Stimulated activated CD4-positive, alpha-beta T cell treated with anti-CD3 and anti-CD28 coated beads, Interleukin-1b, Interleukin-23, amount 100 ng/mL, for 24 hours (primary cell): ENCODE measurements at places on chromosomes 7 and 10.

DNA sequence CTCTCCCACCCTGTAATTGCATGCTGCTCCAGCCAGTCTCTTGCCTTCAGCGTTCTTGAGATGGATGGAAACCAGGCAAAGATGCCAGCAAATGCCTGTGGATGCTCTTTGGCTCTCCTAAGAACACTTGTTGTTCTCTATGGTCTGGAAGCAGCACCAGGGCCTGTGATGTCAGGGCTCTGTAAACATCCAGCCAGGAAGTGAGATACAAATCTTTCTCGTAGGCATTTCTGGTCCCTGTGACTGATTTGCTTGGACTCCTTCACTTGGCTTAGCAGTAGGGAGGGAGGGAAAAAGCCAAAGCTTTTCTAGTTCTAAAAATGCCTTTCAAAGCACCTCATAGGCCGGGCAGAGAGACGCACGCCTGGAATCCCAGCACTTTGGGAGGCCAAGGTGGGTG is 201.3 kb downstream of the REEP3 start:
- no peak for DNase-seq

DNA sequence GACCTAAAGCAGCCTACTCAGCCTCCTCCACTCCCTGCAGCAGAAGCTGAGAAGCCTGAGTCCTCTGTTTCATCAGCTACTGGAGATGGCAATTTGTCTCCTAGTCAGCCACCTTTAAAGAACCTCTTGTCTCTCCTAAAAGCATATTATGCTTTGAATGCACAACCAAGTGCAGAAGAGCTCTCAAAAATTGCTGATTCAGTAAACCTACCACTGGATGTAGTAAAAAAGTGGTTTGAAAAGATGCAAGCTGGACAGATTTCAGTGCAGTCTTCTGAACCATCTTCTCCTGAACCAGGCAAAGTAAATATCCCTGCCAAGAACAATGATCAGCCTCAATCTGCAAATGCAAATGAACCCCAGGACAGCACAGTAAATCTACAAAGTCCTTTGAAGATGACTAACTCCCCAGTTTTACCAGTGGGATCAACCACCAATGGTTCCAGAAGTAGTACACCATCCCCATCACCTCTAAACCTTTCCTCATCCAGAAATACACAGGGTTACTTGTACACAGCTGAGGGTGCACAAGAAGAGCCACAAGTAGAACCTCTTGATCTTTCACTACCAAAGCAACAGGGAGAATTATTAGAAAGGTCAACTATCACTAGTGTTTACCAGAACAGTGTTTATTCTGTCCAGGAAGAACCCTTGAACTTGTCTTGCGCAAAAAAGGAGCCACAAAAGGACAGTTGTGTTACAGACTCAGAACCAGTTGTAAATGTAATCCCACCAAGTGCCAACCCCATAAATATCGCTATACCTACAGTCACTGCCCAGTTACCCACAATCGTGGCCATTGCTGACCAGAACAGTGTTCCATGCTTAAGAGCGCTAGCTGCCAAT is 202.2 kb downstream of the ZEB1 start:
- no peak for DNase-seq

- DNase-seq, result no peak
Observed at GRCh38 chr10:88881922-88882645, 2.0 kb downstream of the STAMBPL1 start.

DNA sequence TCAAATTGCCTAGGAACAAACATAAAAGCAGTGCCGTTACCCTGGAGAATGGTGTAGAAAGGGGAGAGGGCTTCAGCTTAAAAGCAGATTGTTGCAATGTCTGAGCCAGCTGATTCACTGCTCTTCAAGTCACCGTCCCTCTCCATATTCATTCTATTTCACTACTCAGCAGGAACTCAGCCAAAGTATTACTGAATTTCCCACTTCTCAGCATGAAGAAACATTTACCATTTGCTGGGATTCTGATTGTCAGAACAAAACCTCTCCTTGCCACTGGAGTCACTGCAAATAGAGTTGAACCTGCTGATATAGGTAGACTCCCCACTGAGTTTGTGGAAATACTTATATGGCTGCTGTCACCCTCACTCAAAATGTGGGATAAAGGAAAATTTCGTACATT is 71.7 kb downstream of the PPP1R17 start:
- no peak for DNase-seq

DNA sequence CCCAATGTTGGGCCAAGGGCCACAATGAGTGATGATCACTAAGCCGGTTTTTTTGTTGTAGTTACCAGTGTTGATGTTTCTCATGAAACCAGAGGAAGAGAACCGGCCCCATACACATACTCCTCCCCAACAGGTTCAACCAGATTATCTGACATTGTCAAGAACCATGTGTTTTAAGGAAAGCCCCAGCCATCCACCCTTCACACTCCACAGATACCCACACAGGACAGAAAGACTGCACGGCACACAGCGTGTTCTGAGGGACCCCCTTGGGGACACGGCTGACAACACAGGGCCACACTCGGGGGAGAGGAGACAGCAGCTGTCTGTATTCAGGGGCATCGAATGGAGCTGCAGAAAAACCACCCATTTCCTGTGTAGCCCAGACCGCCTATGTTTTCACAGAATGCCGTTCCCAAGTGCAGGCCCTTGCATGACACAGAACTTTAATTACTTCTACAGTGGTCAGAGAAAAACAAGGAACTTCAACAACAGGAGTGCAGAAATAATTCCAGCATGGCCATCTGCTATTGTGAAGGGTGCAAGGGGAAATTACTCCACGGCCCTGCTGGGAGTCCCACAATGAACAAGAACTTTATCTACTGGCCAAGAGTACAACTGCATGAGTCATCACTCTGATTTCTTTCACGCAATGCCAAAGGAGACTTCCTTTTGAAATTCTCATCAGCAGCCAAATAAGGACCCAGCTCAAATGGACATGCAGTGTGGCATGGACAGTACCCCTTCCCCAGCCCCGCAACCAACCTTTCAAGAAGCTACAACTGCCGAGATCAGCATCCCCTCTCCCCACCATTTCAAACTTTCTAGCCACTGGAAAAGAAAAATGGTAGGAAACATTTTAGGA is 2.3 kb downstream of the KLF6 start:
- DNase-seq, result no peak

DNA sequence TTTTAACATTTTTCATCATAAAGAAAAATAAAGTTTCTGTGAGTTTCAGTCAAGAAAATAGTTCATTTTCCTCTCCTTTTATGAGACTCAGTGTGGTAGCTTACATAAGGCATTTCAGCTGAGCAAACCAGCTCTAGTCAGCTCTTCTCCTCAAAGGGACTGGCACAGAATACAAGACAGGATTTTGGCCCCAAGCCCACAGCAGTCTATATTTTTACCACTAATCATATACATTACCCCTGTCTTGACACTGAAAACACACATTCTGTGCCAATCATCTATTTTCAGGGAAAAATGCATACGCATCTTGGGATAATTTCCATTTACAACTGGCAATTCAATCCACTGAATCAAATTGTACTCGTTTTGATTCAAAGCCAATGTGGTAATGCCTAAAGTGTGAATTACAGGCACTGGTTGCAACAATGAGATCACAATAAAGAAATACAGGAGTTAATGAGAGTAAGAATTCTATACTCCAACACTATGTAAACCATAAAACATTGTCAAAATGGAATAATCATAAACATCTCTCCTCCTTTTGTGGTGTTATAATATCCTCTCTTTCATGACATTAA is 186.4 kb downstream of the CACNA2D1 start:
- DNase-seq, result no peak
